Renal cortical epithelial cell (primary cell): ENCODE measurements at places on chromosomes 5 and 9. TPM values are rescaled to one million over a fixed set of nuclear protein-coding genes. Genes with fewer than 3 reads are reported as not detected.

DNA sequence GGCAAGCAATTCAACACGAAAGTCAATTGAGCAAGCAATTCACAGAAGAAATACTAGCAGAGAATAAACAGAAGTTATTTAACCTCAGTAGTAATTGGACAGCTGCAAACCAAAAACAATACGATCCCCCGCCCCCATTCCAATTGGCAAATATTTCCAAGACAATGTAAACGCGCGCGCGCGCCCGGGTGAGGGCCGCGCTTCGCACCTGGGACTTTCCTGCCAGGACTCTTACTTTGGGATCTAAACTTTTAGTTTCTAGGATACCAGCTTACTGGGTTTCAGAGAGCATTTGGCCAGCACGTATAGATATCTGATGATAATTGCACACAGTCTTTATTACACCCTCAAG lies 8.6 kb downstream of the RUFY1 start:
- DNase-seq = peak; percentile 24

DNA sequence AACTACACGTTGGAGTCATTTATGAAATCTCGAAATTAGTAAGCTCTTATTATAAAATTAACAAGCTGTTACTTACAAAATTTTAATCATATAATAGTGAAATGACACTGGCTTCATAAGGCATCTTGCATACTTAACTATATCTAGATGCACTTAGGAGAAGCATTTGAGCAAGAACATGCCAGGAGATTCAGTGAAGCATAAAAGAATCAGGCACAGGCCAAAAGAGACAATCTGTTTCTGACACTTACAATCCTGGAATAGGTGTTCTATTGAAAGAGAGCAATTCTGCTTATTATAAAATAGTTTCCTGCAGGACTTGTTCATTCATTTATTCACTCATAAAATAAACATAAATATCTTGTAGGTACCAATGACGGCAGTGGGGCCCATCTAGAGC lies 1152.2 kb upstream of the CDH6 start:
- no peak for DNase-seq

DNA sequence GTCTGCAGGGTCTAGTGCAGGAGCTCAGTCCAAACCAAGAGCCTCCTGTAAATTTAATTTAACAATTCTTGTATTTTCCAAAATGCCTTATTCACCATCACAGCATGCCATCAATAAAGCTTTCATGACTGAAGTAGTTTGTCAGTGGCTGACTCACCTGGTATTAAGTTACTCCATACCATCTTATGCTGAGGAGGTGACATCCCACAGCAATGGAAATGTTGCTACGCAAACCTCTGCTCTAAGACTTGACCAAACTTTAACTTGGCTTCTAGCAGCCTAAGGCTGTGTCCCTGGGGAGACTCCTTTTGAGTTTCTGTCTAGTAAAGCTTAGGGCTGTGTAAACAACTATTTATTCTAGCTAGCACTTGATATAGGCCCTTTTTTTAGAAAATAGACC lies 1231.3 kb upstream of the CDH18 start:
- no peak for DNase-seq

DNA sequence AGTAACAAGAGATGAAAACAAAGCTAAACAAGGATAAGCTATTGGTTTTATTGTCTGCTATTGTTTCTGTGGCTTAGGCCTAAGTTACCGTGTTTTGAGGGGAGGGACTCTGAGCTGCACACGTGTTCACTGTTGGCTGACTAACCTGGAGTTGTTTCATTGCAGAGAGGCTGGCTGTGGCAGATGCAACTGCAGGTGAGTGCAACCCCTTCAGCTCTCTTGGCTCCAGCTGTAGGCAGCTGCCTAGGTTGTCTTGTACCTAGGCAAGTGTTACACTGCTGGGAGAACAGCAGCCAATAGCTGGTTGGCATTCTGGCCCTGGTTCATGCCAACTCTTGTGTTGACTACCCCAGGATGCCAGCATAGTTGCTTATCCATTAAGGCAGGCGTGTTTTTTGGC lies 17.6 kb upstream of the MATR3 start:
- DNase-seq = peak; percentile 26

- no peak for DNase-seq
Observed at GRCh38 chr5:60210810-60211209, 317.3 kb upstream of the PDE4D start.

GRCh38 chr5:14385019-14385418 lies 196.6 kb upstream of the OTULINL start:
- no peak for DNase-seq

- DNase-seq = peak; percentile 33
Observed at GRCh38 chr5:56406838-56407237, 173.7 kb upstream of the ANKRD55 start.

DNA sequence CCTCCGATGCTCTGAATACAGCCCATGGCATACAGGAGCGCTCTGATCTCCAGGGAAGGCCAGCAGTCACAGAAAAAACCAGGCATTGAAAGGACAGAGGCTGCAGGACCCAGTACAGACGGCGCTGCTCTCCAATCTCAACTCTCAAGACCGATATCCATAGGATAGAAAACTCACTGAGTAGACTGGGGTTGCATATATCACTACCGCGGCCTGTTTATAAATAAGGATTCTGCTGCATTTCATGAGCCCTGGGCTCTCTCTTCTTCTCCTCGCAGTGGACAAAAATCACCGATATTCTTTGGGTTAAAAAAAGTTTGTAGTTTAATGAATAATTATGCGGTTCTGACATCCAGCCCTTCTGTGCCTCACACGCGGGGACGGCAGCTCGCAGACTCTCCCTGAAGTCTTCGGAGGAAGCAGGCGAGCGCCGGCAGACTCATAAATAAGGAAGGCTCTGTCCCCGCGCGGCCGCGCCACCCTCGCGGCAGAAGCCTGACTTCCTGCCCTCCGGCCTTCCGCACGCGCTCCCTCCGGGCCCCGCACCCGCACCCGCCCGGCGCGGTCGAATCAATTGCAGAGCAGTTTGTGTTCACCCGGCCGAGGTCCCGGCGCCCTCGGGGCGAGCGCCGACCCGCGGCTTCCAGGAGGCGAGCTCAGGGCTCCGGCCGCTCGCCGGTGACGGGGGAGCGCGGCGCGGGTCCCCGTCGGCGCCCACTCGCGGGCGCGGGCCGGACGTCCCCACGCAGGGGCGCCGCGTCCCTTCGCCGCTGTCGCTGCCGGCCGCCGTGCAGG lies at the start of gene FAM78A:
Gene FAM78A (minus strand): TSS at position 417 of the 795 bp plus-strand sequence. CDS start 331 bp downstream, at position 86.
- no peak for DNase-seq

DNA sequence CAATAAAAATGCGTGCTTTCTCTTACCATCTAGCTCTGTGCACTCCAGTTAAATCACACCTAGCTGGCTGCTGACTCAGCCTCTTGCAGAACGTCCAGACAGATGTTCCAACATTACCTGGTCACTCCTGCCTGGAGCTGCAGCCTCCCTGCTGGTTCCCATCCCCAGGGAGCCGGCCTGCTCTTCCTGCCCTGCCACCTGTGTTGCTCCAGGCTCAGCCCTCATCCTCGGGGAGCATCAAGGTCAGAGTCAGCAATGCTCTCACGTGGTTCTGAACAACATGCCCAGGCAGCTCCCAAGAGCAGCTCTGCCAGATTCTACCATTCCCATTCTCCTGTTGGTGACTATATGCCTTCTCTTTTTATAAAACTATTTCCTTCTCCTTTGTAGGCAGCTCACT lies 81.3 kb downstream of the GADD45G start:
- DNase-seq = peak; percentile 1

DNA sequence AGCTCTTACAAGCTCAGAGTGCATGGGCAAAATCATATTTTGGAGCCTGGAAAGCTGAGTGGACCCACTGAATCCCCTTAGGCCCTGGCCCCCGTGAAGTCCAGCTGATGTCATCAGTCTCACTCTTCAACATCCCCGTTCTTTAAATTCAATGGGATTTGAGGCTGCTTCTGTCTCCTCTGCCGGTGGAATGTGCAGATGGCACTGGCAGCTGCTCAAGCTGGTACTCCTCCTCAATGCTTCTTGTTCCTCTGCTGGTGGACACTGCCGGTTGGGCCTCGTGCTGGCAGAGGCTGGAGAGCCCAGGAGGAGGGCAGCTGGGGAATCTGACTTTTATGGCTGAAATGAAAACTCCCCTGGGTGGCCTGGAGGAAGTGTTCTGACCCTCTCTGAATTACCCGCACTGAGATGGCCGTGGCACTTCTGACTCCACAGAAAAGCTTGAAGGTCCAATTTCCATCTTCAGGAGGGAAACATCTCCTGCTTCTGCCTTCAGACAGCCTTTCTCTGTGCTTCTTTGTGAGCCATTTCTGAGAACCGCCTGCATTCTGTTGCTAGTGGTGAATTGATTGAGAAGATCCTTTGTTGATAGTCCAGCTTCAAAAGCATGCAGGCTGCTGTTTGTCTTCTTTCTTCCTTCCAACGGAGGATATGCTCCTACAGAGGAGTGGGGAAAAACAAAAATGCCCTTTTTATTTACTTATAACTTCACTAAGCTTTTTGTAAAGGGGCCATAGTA lies 298.9 kb downstream of the TMEM38B start:
- DNase-seq = no peak

- peak; percentile 97 for DNase-seq
Observed at GRCh38 chr5:147403651-147404640, 105.9 kb downstream of the DPYSL3 start.

DNA sequence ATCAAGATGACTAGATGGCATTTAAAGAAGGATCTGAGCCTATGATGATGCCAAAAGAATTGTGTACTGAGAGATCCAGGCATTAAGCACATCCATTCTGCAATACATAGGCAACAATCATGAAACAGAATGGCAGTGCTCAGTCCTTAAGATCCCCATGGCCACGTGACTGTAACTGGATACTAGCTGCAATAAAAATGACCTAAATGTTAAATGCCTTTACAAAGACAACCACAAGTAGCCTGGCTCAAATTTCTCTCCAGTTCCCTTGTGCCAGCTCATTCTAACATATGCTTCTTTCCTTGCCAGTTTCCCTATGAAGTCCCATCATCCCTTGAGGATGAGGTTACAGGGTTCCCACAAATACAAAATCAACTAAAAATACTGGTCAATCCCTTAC lies 148.3 kb upstream of the GHR start:
- DNase-seq = no peak

DNA sequence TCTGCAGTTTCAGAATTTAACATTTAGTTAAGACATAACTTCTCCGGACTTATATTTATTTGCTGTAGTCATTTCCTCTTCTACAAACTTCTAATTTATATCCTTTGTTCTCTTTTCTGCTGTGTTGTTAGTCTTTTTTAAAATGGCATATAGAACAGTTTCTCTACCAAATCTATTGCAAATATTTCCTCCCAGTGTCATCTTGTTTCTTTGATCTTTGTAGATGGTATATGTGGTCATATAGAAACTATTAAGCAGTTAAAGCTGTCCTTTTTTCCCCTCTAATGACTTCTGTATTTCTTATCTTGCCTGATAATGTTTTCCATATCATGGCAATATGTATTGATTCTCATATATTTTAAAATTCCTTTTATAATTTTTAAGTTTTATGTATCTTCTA lies 264.5 kb downstream of the MCTP1 start:
- DNase-seq = no peak

GRCh38 chr9:112831281-112831851 lies 59.3 kb downstream of the SLC46A2 start:
- no peak for DNase-seq

DNA sequence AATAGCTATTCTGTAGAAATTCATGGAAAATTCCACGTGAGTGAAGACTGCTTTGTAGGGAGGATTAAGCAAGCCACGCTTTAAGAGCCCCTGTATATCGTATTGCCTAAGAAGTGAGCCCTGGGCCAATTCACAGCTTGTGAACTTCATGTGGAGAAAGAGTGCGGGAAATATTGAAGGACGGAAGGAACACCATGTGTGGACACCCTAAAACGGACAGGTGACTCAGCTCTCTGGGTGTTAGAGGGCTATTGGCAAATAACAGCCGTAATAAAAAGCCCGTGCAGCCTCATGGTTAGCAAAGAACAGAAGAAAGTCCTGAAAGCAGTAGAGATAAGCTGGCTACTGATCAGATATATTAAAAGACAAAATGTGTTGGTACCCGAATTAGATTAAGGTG lies 26.4 kb downstream of the ZNF366 start:
- DNase-seq = no peak

DNA sequence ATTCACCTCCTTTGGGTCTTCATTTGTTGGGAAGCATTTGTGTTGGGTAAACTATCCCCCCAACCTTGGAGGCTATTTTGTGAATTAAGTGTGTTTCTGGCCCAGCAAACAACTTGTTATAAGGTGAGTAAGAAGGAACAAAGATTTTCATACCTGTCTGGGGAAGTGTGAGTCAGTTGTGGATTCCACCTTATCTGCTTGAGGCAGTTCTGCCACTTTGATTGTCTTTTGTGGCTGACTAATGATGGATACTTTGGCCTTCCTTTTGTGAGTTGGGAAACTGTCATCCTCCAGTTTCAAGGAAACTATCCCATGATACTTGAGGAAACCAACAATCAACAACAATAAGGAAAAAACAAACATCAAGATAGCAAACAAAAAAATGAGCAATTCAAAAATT lies 24.6 kb upstream of the CER1 start:
- peak; percentile 24 for DNase-seq

DNA sequence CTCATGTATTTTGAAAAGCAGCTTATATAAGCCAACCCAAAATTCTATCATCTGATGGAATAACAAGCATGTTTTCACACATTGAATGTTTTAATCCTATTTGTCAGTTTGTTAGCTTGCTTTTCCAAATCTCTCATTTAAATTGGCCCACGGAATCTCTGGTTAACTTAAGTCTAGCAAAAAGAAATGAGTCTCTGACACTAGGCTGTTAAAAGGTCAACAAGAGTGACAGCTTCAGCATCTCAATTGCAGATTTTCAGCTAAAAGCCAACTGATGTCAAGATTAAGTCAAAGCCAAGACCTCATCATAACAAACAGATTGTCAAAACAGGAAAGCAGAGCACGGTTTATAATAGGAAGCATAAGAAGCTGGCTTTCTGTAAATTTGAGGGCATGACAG lies 49.4 kb upstream of the CDH9 start:
- DNase-seq = no peak

DNA sequence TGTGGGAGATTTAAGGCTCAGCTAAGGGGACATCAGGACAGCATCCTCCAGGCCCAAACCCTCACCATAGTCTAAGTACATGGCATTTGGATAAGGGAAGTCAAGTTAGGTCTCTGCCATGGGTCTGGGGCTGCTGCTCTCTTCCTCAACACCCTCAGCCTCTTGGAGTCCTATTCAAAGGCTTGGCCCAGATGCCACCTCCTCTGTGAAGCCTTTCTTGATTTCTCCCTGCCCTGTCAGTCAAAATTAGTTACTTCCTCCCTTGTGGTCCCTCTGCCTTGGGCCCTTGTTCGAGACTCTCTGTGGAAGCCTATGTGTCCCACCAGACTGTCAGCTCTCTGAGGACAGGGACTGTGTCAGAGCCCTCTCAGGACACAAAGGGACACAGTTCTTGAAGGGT lies 17.7 kb upstream of the DAB2IP start:
- no peak for DNase-seq

Gene RNF208
- 1.2 TPM in 1 of 2 replicates, not detected in the other for total RNA-seq

Gene NOP16
- total RNA-seq = 10.5 and 11.6 TPM in 2 replicates

Gene RIGI
- 28.6 and 49.7 TPM in 2 replicates for total RNA-seq

Gene SLC46A2
- not detected in 2 replicates for total RNA-seq

Gene PRLR
- total RNA-seq = 0.35 and 0.50 TPM in 2 replicates

Gene POLK
- total RNA-seq = 53.7 and 63.4 TPM in 2 replicates

Gene SCGB3A2
- total RNA-seq = not detected in 2 replicates

Gene MZB1
- total RNA-seq = not detected in 2 replicates

Gene VCAN
- total RNA-seq = 269 and 2,590 TPM in 2 replicates

Gene SLC1A1
- total RNA-seq = 39.1 and 39.5 TPM in 2 replicates

Gene SOX30
- total RNA-seq = 0.05 and 0.17 TPM in 2 replicates

Gene DRD1
- total RNA-seq = not detected in 2 replicates
